ENCODE measurements at places on chromosomes 2 and 18.

GRCh38 chr18:22840606-22841144 lies 92.5 kb upstream of the RBBP8 start:
- DNase-seq = no peak

DNA sequence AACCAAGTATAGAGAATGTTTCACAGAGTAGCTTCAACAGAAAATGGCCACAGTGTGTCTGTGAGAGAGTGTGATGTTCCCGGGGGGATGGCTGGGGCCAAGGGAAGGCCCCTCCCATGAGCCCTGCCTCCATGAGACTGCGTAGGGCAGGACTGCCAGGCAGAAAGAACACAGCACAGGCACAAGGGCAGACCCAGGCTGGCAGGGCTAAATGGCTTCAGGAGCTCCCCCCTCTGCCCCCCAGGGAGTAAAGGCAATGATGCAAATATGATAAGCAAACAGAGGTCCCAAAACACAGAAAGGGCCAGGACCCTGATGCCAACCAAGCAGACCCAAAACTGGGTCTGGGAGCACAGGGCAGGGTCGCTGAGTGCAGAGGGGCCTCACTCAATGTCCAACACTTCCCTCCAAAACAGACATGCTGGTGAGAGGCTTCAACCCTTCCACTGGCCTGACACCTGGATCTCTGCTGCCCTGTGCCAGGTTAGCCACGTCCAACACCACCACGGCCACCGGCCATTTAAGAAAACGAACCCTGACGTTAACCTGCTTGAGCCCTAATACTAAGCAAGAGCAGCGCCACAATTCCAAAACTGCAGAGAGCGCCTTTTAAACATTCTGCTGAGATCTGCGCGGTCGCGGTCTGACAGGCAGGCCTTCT lies 90.3 kb downstream of the HDAC4 start:
- no peak for DNase-seq

- no peak for DNase-seq
Measured at GRCh38 chr2:67865917-67866316, 196.9 kb downstream of the C1D start.

DNA sequence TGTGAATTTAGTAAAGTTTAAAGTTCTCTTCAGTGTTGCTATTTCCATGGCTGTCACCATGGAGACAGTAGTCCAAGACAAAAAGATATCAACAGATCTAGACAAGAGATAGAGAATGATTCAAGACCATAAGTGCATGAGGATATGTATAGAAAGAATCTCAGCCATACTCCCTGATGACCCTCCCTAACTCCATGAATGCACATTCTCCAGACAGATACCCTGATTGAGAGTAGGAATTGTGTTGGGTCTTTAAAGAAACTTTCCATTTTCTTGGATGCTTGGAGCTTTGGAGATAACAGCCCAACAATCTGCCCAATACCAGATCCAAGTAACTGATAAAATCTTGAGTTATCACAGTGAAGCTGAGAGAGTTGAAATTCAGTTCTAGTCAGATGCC lies 1601.2 kb upstream of the CELF4 start:
- no peak for DNase-seq

DNA sequence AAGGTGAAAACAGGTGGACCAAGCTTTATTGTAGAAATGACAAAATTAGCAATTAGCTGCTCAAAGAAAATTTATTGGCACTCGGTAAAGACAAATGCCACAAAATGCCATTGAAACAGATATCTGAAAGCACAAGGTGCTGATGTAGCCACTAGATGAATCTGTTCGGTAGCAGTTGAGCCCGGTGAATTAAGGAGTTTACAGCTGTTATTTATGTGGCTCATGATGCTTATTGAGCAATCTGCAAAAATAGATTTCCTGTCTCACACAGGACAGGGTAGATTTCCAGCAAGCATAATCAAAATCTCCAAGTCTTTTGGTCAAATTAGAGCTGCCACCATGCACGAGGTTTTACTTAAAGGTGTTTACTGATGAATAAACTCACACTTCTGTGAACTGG lies 182.2 kb downstream of the PPP1R1C start:
- DNase-seq = no peak

GRCh38 chr2:10449838-10450691 lies 1.9 kb upstream of the ODC1 start:
- no peak for DNase-seq

DNA sequence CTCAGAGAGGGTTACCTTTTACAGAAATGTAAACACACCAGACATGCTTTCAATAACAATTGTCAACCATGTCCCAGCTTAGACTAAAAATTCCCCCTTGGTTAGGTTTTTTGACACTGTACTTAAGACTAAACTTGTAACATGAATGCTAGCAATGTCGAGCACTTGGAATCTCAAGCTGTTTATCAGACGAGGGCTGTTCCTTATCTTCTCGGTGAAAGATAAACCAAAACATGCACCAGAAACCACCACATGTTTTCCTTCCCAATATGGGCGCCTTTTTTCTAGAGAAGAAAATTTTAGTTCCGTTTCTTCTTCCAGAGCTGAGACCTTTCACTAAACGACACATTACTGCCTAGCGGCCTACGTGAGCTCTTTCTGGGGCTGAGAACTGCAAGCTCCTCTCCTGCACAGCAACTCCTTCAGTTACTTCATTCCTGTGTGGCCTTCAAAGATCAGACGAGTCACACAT lies 42.4 kb upstream of the ACKR3 start:
- DNase-seq = no peak

- no peak for DNase-seq
Measured at GRCh38 chr2:216049452-216049851, 32.2 kb downstream of the PECR start.

DNA sequence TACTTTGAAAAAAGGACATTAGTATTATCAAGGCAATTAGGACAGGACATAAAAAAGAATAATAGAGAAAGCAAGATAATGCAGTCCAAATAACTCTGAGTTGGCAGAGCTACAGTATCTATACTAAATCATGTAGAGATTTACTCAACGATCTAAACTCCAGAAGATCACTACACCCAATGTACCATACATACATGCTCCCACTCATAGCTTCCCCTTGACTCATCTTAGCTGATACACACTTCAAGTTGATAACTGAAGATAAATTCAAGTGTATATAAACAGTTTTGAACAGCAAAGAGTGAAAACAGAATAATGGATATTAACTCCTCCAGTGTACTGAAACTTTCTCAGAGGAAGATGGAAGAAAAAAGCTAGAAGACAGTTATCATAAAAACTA lies 78.5 kb downstream of the SESTD1 start:
- DNase-seq = no peak

DNA sequence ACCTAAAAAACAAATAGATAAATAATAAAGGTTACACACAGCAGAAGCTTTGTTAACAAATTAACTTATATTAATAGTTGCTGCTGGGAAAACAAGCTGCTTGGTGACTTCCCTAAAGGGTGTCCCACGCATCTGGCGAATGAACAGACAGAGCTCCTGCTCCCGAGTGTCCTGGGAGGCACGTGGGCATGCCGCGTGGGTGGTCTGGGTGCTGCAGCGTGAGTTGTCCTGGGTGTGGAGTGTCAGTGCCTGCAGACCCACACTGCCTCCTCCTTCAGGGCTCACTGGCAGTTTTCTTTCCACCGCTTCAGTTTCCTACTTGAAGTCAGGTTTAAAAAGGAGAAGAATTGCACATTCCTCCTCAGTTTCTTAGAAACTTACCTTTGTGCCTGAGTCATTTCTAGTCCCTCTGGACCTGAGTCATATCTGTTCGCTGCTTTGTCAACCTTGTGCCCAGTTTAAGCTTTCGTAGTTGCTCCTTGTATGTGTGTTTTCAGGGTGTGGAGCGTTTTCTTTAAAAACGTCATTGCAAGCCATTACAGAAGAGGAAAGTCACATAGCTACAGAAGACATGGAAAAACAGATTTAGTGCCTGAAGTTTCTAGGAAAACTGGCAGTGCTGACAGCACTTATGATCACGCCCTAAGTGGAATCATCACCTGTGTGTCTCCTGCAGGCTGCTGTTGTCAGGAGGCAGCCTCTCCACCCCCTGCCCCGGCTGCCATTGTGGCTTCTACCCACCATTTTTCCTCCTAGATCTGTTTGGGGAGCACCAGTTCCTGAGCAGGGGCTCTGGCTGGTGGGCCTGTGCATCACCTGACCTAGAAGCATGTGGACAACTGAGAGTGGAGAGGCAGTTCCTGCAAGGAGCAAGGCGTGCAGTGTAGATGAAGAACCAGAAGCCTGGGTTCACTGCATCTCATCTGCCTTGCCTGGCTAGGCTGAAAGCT lies 24.5 kb downstream of the IMPA2 start:
- DNase-seq = no peak

All from anterior cingulate cortex (tissue), 58 donors.